HuH-7 (cell line): ENCODE measurements at places on chromosomes 2 and 18.

DNA sequence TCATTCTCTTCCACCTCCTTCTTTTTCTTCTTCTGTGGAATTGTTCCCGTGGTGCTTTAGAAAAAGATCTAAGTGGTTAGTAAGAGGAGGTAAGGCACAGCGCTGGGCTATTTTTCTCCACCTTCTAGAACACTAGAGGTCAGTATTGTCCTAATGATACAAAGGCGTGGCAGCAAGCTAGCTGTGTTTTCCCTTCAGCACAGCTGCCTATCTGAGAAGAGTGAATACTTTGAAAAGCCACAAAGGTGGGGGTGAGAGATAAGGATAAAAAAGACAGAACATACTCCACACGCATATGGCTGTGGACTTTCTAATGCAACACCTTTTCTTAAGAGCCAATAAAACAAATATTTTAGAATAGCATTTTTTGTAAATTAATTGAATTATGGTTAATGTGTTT, 2.1 kb downstream of the CNTNAP5 start:
- peak; percentile 67 for DNase-seq

DNA sequence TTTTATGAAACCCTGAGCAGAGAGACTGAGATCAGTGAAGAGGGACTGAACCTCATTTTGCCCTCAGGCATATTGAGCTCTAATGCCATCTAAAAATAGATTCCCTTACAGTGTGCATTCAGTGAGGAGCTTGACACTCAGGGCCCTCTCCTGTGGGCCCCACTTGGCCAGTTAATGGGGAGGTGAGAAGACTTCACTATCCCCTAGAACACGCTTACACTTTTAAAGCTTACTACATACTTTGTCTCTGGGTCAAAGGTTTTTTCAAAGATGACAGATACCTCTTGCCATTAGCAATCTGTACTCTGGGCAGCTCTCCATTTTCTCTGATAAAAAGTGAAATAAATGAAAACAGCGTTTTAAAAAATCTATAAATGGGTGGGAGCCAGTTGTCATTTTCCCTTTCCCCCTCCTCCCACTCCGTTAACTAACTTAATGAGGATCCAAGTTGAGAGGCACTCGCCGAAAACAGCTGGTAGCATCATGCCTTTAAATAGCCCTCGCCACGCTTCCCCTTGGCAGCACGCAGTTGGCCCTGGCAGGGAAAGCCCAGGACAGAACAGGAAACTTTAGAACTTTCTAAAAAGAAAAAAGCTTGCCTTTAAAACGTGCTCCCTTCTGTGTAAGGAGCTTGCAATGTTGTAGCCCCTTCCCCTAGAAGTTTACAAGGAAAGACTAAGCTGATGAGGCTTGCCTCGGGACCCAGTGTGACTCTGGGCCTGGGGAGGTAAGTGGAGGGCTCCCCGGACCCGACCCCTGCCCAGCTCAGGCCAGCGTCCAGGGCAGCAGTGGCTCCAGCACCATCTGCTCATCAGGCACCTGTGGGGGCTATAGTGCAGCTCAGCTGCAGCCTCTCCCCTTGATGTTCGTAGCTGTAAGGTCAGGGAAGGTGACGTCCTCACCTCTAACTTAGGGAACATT, 58.8 kb upstream of the FOSL2 start:
- no peak for DNase-seq

DNA sequence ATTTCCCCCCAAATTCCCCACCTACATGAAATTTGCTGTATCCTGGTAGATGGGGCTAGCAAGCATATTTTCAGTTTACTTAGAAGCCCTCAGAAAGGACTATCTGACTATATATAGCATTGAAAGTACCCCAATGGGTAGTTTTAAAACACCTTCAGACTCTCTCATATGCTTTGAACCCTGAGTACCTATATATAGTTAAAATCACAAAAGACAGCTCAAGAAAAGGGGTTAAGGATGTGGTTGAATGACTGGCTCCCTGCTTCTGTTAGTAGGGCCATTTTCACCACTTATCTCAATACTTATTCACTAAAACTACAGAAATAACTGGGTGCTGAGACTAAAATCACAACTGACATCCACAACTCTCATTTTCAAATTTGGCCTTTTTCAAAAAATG, 18.5 kb downstream of the WDPCP start:
- DNase-seq = no peak

GRCh38 chr2:173171321-173171720, 95.7 kb downstream of the MAP3K20 start:
- DNase-seq = no peak

DNA sequence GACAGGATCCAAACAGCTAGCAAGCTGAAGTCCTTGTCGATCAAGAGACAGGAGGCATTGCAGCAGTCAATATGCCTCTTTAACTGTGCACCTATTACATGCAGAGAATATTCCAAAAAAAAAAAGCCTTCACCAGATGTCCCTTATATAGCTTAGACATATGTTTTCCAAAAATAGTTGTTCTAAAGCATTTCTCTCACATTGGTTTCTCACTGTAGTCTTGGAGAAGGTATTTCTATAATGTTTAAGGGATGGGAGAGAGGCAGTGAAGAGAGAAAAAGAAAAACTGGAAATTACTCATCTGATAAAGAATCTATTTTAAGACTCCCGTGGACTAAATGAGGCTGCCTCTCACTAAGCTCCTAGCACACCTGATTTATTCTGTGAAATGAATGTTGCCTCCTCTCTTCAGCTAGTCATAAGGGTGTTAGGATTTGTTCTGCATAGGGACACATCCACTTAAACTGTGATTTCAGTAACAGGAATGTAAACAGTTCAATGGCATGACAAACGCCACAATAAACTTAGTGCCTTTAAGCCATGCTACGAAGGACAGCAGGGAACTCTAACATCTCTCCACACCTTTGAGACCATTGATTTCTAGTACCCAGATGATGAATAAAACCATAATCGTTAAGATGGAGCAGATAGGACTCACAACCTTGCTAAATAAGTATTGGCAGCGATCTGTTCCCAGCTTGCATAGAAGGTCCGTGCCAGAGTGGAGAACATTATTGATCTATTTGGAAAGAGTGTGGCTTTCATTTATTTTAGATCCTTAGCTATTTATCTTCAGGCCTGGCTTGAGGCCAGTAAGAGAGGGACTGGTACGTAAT, 98.6 kb upstream of the NCK2 start:
- DNase-seq = no peak
